HepG2 (cell line): ENCODE measurements at places on chromosomes 3 and 15.

- DNase-seq, result no peak
- 0 out of 3 replicates have a peak, but pooled peaks cover 5% of the 10 kb centered on the region for H3K27me3 ChIP-seq
- H3K4me1 ChIP-seq, result peaks cover 6% of the 10 kb centered on the region
- H3K27ac ChIP-seq, result no peak overlapping the region
These were observed 210.0 kb downstream of the NFKBIZ start for GRCh38 chr3:102059145-102059943.

DNA sequence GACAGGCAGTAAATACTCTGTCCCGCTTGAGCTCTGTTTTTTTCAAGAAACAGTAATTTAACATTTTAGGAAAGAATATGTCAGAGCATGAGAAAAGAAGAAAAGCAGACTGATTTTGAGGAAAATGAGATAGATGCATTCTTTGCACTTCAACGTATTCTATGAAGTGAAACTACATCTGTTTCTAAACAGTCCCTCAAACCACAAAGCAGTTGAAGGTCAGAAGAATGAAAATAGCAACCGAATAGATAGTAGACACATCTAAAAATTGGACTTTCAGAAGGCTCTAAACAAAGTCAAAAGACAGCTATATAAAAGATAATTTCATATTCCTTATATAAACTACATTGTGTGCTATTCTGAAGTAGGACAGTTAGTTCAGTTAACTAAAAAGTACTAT is 172.6 kb upstream of the LRRC3B start:
- no peaks in the 10 kb centered on the region for H3K4me1 ChIP-seq
- DNase-seq, result no peak
- no peak overlapping the region for H3K4me3 ChIP-seq
- no peaks in the 10 kb centered on the region for H3K27me3 ChIP-seq
- H3K27ac ChIP-seq, result no peak overlapping the region

DNA sequence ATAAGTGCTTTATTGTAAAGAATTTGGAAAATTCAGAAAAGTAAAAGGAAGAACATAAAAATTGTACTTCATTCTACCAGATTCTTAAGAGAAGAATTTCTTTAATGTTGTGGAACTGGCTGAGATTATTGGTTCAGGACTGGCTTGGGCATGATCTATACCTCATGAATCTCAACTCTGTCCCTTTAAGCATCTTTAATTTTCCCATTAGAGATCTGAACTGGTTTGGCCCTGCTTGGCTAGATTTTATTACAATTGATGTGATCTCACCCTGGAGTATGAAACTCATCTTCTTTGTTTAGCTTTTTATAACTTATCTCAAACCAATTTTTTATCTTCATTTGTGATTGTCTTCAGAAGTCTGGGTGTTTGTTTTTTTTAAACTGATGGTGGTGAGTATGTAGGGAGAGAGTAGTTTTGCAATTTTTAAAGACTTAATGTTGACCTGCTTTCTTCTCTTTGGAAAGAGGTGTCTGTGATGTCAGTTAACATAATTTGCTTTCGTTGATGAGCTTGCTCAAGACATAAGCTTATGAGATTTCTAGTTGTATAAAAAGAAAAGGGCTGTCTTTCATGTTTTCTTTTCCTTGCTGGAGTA is 61.9 kb downstream of the ZNF609 start:
- H3K36me3 ChIP-seq, result no peaks in the 10 kb centered on the region
- no peak overlapping the region for H3K27ac ChIP-seq
- H3K4me1 ChIP-seq, result peaks cover 35% of the 10 kb centered on the region
- H3K27me3 ChIP-seq, result no peaks in the 10 kb centered on the region

- no peak overlapping the region for H3K27ac ChIP-seq
- peaks cover 13% of the 10 kb centered on the region for H3K4me1 ChIP-seq
- no peak overlapping the region for H3K4me3 ChIP-seq
These were observed 177.5 kb downstream of the SUCNR1 start for GRCh38 chr3:152050903-152051302.
